ENCODE measurements at places on chromosomes 1 and 21.

- no peak for DNase-seq
Measured at GRCh38 chr1:31439276-31439675, 26.3 kb downstream of the SERINC2 start.

DNA sequence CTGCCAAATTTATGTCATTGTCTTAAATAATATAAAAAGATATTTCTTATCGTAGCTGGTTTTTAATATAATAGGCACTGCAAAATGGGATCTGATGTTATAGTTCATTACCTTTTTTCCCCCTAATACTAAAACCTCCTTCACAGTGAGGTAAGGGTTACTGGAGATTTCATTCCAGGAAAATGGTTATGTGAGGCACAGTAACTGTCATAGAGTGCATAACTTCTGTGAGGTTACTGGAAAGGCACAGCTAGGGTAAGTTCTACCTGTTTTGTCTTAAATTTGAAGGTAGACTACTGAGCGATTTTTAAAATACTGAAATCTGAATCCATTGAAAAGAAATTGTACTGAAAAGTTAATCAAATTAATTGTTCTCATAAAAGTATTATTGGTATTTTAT, 13.0 kb downstream of the ADGRL2 start:
- no peak for DNase-seq

GRCh38 chr21:46457801-46458314, 833 bp upstream of the DIP2A start:
- DNase-seq, result no peak

DNA sequence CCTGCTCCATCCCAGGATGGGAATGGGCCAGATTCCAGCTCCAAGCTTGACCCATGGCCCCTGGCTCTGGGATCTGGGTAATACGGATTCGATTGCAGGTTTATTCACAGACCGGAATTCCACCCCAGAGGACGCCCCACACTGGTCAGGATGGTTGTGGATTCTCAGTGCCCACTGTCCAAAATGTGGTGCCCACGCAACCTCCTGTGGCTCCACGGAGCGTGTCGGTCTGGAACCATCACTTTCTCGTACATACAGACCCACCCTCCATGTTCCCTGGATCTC, 31.6 kb downstream of the KRTAP10-1 start:
- no peak for DNase-seq

- no peak for DNase-seq
Measured at GRCh38 chr1:57036641-57037579, 71.1 kb upstream of the C8B start.

DNA sequence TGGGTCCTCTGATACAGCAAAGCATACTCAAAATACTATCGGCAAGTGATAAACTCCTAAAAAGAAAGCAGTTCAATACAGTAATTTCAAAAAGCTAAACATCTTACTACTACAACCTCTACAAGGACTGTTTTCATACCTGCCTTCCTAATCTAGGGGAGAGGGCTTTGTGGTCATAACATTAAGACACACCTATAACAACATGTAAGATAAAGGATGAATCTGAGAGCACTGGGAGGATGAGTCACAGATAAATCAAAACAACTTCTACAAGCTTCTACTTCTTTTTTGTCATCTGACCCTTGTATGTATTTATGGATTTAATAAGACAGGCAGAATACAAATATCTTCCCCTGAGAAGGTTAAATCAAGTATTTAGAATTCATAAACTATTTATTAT, 40.0 kb downstream of the LTN1 start:
- DNase-seq, result no peak

GRCh38 chr1:5501206-5501930, 490.9 kb downstream of the NPHP4 start:
- DNase-seq, result no peak

DNA sequence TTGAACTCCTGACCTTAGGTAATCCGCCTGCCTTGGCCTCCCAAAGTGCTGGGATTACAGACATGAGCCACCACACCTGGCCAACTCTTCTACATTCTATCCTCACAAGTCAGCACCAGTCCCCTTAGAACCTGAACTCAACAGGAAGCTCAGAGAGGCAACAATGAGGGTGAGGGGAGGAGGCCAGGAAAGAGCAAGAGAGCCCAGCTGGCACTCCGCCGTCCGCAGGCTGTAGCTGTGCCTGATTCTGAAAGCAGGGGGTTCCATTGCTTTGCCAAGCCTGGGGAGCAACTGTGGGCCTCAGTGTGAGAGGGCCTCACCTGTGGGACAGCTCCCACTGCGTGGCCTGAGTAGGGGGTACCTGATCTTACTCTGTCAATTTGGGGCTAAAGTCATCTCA, 18.7 kb downstream of the STK40 start:
- no peak for DNase-seq

DNA sequence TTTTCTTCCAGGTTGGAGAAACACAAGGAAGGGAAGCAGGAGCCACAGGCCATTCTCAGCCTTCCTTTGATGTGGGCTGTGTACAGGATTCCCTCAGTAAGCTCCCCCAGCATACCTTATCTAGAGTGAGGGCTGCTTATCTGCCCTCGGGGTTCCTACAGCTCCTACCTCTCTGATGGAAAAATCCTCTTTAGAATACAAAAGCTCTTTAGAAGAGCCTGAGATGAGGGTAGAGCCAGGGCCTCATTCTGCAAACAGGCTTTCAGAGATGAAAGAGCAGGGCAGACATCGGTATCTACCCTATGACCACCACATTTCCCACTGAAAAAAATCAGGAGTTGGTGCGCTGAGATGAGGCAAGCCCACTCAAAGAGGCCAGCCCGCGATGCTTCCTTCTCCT, 85.1 kb downstream of the PLPP3 start:
- no peak for DNase-seq

DNA sequence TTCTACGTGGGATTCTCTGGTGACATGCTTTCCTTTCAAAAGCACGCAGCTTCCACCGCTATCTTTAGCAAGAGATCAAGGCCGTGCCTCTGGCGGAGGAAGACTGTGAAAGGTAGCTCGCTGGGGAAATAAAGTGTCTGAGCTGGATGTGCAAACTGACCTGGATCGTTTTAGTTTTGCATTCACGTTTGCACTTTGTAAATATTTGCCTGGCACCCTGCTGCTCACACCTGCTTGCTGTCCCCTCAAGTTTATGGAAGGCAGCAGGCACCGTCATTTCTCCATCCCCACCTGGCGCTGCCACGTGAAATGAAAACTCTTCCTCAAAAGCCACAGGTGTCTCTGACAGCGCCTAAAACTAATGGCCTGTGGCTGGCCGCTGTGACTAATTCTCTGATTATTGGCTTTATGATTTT, 44.0 kb upstream of the TARDBP start:
- DNase-seq, result no peak

GRCh38 chr1:228088586-228089498, 6.3 kb downstream of the ARF1 start:
- no peak for DNase-seq

- DNase-seq, result no peak
Measured at GRCh38 chr1:115165776-115166175, 76.5 kb upstream of the TSPAN2 start.

- no peak for DNase-seq
Measured at GRCh38 chr1:14876747-14877146, 276.8 kb upstream of the TMEM51 start.

DNA sequence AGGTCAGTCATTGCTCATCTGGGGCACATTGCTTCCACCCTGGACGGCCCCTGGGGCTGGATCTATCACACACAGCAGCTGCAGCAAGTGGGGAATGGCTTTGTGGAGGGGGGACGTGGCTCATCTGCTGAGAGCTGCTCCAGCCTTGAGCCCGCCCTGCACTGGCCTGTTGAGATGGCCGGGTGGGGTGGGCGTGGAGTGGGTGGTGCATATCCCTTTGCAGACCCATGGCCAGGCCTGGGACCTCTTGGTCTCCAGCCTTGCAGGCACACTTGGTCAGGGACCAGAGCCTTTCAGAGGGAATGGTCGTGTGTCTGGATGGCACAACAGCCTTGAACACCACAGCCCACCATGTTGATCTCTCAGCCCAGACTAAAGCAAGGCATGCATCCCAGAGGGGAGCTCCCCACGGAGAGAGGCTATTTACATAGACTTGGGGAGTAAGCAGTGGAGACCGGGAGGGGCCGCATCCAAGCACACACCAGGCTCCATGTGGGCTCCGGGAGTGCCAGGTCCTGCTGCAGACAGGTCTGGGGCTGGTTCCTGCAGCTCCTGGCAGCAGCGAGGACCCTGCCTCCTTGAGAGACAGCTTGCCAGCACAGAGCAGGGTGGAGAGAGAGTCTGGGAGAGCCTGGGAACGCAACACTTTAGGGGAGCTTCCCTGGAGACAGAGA, 52.8 kb upstream of the SELENON start:
- no peak for DNase-seq

- no peak for DNase-seq
Measured at GRCh38 chr1:93614986-93615581, 66.6 kb downstream of the BCAR3 start.

- no peak for DNase-seq
Measured at GRCh38 chr1:94884106-94884505, 42.8 kb downstream of the CNN3 start.

DNA sequence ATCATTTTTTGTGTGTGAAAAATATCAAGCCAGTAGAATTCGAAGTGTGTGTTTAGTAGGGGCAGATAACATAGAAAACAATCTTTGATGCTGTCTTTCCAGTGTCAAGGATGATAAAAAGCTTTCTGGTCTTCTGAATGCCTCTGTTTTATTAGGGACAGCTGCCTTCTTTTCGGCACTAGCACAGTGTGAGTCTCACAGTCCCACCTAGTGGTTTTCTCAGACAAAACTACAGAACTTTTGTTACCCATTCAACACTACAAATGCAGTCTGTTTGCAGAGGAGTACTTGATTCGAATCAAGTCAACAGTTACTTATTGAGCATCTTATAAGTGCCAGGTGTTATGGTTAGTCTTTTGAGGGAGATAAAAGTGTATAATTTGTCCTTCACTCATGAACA, 30.6 kb upstream of the MCOLN3 start:
- no peak for DNase-seq

DNA sequence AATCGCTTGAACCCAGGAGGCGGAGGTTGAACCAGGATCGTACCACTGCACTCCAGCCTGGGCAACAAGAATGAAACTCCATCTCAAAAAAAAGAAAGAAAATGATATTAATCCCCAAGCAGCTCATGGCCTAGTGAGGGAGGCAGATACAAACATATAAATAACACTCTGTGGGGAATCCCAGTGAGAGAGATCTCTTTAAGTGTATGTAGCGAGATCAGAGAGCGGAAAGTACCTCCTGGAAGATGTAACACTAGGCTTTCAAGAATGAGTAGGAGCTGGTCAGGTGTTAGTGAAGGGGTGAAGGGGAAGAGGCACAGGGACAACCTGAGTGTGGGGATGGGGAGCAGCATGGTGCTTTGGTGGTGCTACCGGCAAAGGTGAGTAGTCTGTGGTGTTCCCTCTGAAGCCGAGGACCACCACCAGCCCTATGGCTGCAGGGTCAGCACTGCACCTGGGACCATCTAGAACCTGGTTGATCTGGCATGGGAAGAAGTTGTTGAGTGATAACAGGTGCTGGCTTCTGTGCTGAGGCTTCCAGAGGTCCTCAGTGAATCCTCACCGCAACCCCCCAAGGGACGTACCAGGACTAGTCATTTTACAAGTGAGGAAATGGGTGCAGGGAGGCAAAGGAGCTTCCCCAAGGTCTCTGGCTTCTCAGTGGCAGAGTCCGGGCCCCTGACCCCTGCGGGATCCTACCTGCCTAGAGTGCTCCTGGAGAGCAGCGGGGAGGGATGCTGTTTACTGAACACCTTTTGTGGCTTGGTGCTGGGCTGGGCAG, 367.6 kb upstream of the VAMP3 start:
- no peak for DNase-seq

- DNase-seq, result no peak
Measured at GRCh38 chr1:31715087-31715872, 11.5 kb upstream of the COL16A1 start.

DNA sequence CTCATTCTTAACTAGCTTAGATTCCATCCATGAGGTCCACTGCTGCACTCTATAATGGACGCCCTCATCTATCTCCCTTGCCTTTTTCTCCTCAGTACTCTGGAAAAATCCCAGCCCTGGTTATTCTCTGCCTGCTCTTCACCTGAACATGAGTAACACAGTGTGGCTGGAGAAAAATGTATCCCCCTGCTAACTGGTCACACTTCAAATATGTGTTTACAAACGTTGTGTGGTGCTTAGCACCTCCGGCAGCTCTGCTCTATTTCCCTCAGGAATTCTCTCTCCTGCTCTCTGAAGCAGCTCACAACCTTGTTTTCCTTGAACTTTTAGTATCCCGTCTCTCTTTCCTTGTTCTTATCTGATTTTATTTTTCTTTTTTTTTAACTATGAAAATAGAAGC, 4.1 kb downstream of the SCCPDH start:
- DNase-seq, result no peak

GRCh38 chr1:199463521-199464127, 563.9 kb upstream of the NR5A2 start:
- no peak for DNase-seq

- no peak for DNase-seq
Measured at GRCh38 chr1:151309811-151310323, 17.3 kb downstream of the PI4KB start.

GRCh38 chr1:107404756-107405155, 263.9 kb downstream of the NTNG1 start:
- DNase-seq, result no peak

DNA sequence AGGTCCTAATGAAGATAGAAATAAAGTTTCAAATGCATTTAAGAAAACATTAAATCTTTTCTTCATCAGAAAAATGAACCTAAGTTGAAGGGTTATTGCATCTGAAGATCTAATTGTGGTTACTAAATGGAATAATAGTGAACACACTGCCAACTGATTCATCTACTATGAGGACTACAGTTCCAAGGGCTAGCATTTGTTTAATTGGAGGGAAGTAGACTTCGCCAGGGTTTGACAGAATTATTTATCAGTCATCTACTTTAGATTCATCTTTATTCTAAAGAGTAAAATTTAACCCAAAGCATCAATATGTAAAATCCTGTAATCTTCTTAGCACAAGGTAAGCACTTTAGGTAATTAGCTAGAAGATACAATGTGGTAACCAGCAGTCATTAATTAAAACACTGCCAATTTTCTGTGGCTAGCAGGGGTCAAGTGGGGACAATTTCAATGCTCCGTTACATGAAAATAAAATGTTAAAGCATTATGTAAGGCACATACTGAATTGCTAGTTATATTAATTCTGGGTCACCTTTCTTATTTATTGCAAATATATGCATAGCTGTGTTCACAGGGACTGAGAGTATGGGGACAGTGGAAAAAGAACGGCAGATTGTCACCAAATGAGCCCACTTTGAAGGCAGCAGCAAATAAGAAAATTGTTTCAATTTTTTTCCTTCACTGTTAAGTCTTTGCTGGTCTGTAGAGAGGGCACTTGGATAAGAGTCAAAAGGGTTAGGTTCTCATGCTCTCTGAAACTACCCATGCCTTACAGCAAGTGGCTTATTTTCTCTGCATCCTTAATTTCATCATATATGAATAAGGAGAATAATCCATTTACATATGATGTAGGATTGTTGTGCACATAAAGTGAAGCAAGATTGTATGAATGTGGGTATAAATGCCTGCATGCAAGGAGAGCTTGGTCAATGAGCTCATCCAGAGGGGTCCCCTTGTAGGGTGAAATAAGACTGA, 416.0 kb downstream of the PCP4 start:
- DNase-seq, result no peak

- DNase-seq, result no peak
Measured at GRCh38 chr21:17667256-17667655, 54.6 kb upstream of the BTG3 start.

- DNase-seq, result no peak
Measured at GRCh38 chr1:154584267-154584994, 16.9 kb downstream of the CHRNB2 start.
